ENCODE measurements at places on chromosomes 11 and 22.

DNA sequence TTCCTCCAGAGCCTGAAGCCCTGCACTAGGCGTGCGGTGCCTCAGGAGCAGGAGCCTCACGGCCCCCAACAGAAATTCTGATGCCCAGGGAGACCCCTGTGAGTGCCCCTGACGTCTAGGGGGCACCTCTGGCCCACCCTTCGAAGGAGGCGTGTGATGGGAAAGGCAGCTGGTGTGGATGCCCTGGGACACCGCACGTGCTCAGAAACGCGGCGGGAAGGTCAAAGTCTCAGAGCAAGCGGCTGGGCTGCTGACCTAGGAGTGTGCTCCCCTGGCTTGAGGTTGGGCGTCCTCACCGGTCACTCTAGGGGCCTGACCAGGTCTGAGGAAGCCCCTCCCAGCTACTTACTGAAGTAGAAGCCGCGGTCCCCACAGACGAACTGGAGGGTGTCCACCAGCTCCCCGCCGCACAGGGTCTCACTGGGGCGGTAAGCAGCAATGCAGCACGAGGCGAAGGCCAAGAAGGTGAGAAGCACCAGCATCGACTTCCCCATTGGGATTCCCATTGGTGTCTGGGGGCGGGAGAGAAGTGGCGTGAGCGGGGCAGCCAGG lies 4.1 kb downstream of the IGF2 start:
- DNase-seq = no peak

DNA sequence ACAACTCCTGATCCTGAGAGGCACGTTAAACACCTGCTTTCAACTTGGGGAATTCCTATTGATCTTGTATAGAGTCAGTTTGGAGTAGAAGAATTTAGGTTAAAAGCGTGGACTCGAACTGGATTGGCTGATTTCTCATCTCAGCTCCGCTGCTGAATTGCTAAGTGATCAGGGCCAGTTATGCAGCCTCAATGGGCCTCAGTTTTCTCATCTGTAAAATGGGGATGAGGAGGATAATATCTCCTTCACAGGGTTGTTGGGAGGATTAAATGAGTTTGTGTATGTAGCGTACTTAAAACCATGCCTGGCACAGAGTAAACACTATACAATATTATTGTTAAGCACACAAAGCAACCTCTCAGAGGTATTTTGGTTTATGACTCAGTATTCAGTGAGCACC lies 53.2 kb upstream of the HEPHL1 start:
- DNase-seq = no peak

DNA sequence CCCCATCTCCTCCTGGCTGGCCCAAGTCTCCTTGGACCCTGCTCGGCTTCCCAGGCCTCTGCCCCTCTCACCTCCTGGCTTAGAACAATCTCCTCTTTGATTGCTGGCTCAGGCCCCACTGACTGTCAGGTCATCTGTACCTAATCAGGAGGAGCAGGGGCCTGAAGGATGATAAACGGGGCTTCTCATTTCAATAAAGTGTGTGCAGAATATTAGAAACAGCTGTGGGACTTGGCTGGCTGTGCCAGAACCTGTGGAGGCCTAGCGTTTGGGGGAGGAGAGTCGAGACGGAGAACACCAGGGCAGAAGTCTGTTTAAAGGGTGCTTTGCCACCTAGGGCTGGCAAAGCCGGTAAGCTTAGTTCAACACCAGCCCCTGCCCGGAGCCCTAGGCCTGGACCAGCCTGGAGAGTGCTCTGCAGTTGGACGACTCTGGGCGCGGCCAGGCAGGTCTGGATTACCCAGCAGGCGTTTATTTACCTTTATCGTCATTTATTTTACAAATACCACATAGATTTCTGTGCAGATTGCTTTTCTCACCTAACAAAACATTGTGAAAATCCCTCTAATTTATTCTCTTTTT lies 10.1 kb upstream of the VSIG10L2 start:
- no peak for DNase-seq

DNA sequence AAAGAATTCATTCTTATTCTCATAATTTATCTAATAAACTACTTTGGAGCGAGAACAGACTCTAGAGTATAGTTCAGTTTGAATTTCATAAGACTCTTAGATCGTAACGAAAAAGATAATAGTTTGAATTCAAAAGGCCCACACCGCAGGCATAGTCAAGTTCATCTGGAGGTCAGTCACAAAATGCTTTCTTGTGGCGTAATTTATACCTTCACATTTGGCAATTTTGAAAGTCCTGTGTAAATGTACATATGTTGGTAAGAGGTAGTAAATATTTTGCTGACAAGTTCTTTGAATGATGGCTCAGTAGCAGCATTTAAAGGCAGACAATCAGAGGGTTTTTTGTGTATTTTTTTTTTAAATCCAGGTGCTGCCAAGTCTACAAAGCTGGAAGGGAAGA lies 88.1 kb downstream of the TEAD1 start:
- DNase-seq = no peak

- DNase-seq = no peak
These were observed 12.5 kb downstream of the FEZ1 start for GRCh38 chr11:125483592-125483991.

DNA sequence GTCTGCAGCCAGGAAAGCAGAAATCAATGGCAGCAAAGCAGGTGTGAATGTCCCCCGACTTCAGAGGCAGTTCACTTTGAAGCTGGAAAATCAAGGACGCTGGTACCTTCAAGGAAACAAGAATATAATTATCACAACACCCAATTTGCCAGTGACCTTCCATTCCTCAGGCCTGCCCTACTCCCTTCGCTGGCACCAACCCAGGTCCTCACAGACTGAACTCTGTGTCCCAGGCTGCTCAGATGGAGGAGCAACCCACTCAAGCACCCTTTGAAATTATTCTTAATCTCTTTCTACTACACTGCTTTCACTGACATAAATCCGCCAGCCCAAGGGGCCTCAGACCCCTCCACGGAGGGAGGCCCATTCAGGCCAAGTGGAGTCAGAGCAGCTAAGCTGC lies 64.7 kb upstream of the WT1 start:
- no peak for DNase-seq

Measured in activated naive CD4-positive, alpha-beta T cell treated with anti-CD3 and anti-CD28 coated beads, Interleukin-2, amount 10 ng/mL, durations not matched to agents 7 days and 5 days (primary cell).